ENCODE measurements at places on chromosomes 5 and 9.

GRCh38 chr9:6766606-6767005 lies 8.8 kb downstream of the KDM4C start:
- no peak for DNase-seq

DNA sequence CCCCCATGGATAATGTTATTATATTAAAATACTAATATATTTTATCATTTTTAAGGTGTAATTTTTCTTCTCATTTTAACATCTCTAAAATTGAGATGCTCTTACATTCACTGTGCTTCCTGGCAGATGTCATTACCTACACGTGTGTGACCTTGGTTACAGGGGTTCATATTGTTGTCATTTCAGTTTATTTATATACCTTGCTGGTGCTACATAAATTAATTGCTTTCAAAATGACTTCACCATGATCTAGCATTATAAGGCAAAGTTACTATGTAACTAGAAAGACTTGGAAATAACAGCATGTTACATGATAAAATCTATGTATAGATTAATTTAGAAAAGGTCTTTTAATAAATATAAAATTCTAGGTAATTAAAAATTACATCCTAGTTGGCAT lies 60.9 kb downstream of the ARHGEF28 start:
- DNase-seq: no peak

DNA sequence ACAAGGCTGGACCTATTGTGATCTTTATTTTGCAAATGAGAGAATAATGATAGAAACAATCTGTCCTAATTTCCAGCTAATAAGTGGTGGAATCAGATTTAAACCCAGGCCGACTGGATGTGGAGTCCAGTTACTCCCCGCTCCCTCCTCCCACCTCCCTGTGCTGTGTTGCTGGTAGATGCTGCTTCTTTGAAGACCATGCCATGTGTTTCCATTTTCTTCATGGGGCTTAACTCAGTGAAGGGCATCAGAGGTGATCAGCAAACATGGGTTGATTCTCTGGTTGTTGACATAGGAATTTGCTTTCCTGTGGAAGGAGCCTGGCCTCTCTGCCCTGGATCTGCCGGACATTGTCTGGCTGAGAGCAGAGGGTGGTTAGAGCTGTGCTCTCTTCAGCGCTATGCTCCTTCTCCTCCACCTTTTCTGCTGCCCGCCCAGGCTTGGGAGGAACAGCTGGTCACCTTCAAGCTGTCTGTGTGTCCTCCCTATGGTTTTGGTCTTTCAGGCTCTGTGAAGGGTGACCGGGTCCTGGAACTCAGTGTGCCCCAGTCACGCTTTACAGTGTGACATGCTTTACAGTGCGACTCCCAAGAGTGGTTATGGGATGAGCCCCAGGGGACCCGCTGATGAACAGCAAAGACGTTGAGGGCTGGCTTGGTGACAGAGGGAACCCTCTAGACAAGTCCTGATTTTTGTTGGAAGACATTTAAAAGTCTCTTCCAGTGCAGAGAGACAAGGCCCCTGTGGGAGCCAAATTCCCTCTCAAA lies 68.4 kb upstream of the RPS23 start:
- no peak for DNase-seq

DNA sequence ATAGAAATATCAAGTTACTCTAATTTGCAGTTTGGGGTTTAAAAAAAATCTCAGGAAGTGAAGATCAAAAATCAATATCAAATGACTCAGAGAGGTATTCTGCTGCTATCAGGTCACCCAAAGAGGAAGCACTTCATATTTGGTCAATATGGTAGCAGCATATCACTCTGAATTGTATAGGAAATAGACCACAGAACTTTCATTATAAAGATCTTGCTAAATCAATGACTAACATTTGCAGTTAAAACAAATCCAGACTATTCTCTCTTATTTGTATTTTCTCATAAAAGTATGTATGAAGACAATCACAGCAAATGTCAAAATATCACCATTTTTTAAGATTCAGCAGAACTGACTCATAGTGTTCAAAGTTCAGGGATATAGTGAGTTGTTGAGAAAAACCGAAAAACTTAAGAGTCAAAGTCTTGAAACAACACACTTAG lies 105.8 kb upstream of the PCSK1 start:
- peak; percentile 13 for DNase-seq

DNA sequence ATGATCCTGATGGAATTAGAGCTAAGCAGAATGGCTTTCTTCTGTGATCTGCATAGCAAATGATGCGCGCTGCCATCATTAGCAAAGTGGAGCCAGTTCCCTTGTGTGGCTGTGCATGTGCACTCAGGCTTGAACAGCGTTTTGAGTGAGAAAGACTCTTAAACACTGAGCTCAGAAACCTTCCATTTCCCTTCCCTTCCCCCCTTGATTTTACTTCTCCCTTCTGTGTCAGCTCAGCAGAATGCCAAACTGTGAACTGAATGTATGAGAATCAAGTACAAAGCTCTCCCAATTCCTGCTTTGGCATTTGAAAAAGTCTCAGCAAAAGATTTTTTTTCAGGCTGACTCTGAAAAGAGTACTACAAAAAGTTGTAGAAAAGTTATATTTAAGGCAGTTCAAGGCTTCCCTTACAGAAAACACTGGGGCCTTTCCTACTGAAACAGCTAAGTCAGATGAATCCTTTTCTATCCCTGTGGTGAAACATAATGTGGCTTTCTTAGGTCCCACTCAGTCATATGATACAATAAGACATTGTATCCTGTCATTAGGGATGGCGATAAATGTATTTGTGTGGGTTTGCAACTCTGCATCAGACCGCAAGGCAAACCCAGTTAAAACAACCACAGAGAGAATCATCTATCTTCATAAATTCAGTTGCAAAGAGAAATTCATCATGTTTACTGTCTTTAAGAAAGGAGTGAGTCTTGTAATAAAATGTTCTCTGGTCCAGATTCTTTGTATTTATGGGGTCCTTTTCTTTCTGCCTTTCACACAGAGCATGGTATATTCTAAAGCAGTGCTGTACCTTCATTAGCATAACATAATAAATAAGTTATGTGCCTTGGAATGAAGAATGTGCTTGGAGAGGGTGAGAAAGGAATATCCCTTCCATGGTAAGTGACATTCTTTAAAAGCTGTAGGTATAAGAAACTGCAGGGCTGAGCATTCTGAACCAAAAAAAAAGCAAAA lies 222.6 kb downstream of the CAAP1 start:
- DNase-seq: no peak

GRCh38 chr5:36502608-36503007 lies 103.8 kb upstream of the SLC1A3 start:
- DNase-seq: peak; percentile 96
